ENCODE measurements at places on chromosomes 7 and 10.
A peak's percentile ranks its signal among the peaks of the same experiment; 100 is the strongest.

GRCh38 chr10:49151025-49151445 lies 17.2 kb upstream of the FAM170B start:
- no peak for DNase-seq

- DNase-seq = no peak
These were observed 163.7 kb downstream of the SRPK2 start for GRCh38 chr7:105224884-105225651.

DNA sequence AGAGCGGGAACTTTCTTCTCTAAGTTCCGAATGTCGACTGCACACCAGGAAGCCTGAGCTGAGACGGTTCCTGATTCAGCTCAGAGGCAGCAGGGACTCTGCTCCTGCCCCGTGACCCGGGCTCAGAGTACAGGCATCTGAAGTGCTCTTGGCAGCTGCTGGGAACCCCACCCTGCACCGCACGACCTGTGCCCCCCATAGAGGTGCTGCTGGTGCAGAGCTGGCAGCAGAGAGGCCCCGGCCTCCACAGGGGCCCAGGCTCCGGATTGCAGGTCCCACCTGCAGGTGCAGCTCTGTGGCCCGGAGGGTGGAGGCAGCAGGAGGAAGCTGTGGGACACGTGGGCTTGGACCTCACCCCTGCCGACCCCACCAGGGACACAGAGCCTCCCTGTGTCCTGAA lies 39.5 kb upstream of the ADGRA1 start:
- no peak for DNase-seq

DNA sequence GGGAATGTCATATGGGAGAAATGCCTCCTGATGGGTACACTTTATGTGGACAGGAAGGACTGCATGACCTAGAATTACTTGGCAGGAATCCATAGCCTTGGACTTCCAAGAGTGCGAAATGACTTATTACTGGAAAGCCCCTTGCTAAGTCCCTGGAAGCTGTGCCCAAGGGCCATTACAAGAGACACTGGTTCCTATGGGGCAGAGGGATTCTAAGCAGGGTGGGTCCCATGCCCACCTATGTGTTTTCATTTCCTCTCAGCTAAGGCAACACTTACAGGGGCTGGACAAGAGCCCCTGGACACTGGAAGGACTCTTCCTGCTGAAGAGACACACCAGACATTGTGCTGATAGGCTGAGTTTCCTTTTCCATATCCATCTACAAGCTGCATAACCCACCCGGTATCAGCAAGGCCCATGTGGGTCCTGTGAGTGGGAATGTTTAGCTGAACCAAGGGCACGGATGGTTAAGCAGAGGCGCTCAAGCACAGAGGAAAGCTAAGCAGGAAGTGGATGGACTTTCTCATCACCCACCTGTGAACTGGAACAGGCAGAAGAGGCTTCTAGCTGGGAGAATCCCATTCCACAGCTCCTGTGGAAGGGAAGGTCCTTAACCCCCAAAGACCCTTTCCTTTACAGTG lies 56.2 kb downstream of the XPNPEP1 start:
- DNase-seq = no peak

- no peak for DNase-seq
These were observed 123.6 kb downstream of the TCF7L2 start for GRCh38 chr10:113073549-113074189.

DNA sequence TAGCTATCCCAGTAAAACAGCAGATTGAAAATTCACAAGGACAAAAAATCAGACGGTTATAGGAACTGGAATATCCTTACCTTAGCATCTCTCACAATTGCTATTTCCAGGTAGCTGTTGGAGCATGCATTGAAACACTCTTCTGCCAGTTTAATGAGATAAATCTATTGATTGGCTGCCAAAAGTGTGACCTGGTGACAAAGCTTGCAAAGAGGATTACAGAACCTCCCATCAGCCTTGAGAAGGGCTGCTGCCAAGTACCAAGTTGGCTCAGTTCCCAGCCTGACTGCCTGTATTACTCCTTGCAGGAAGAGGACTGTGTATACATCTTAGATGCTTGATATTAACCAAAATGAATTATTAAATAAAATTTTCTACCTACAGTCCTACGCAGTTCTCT lies 5.1 kb downstream of the PRLHR start:
- DNase-seq = peak; percentile 84

- DNase-seq = no peak
These were observed 165.4 kb upstream of the RNF32 start for GRCh38 chr7:156475179-156475578.

- DNase-seq = no peak
These were observed 45.7 kb downstream of the BEND7 start for GRCh38 chr10:13483073-13483472.

DNA sequence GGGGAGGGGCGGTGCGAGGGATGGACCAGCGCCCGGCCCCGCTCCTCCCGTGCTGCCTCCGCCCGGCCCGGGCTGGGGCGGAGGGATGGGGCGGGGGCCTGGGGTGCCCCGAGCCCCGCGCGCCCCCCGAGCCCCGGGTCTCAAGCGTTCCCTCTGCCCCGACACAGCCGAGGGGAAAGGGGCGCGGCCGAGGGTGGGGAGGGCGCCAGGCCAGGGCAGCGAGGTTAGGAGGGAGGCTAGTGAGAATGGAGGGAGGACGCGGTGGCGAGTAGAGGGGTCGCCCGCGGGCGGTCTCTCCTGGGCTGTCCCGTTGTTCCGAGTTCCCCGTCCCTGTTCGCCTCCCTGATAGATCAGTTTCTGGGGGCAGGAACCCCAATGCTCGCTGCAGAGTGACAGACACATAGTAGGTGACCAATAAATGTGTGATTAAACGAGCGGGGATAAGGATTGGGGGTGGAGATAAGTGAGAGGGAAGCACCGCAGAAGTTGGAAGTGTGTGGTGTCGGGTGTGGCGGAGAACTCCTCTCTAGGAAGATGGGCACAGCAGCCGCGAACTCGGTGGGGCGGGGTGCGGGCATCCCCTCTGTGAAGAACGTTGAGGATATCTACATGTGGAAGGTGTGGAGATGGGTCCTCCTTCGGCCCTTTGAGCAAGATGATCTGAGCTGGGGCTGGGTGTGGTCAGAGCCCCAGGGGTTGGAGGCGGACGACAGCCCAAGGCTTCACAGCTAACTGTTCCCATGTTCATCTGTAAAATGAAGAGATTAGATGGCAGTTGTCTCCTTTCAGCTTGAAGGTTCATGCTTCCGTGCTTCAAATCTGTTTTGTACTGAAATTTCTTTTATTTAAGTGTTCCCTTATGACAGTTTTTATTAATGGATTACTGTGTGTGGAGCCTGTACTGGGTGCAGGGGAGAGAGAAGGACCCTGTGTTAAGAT lies 580 bp downstream of the ZNF775 start:
- DNase-seq = peak; percentile 10
